ENCODE measurements at places on chromosomes 4 and X.

- no peak for DNase-seq
Observed at GRCh38 chrX:17792826-17793225, 55.5 kb downstream of the SCML1 start.

- DNase-seq = no peak
Observed at GRCh38 chrX:11755724-11756123, 2.3 kb upstream of the MSL3 start.

GRCh38 chr4:153407906-153408305 lies 58.3 kb upstream of the TMEM131L start:
- DNase-seq = no peak

DNA sequence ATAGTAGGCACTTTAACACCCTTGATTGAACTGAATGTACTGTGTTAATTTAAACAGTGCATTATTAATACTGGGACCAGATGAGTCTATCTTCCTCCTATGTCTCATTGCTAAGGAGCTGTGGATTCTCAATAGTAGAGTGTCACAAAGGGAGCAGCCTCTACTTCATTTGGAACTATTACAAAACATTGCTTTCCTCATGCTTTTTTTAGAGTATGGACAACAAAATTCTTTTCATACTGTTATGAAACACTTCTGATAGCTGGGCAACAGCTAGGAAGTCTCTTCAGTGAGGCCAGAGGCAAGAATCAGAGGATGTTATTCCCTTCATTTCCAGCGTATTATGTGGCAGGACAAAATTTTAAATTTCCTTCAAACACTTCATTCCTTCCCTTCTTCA lies 160.8 kb downstream of the FBXO8 start:
- peak; percentile 21 for DNase-seq

DNA sequence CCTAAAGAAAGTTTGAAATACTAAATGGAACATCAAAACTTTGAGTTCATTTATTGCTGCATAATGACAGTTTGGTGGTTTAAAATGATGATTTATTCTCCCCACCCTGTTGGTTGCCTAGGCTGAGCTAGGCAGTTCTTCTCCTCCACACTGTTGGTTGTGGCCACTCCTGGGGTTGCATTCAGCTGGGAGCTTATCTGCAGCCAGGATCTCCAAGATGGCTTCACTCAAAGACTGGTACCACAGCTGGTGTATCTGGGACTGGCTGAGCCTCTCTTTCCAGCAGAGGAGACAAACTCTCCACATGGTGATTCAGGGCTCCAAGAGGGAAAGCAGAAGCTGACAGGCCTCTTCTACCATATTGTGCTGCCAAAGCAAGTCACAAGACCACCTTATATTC lies 33.1 kb downstream of the MSL3 start:
- no peak for DNase-seq

- DNase-seq = no peak
Observed at GRCh38 chr4:182507805-182508204, 264.6 kb downstream of the TENM3 start.
